Fibroblast of lung (primary cell): ENCODE measurements at places on chromosomes 3 and 15.

GRCh38 chr3:188518416-188518815 is 364.5 kb downstream of the LPP start:
- DNase-seq = no peak

- no peak for DNase-seq
Measured at GRCh38 chr3:145900056-145900829, 260.7 kb downstream of the PLOD2 start.

- DNase-seq = no peak
Measured at GRCh38 chr3:195595785-195596531, 12.2 kb upstream of the APOD start.

GRCh38 chr3:196546537-196546936 is 21.8 kb downstream of the WDR53 start:
- no peak for DNase-seq

DNA sequence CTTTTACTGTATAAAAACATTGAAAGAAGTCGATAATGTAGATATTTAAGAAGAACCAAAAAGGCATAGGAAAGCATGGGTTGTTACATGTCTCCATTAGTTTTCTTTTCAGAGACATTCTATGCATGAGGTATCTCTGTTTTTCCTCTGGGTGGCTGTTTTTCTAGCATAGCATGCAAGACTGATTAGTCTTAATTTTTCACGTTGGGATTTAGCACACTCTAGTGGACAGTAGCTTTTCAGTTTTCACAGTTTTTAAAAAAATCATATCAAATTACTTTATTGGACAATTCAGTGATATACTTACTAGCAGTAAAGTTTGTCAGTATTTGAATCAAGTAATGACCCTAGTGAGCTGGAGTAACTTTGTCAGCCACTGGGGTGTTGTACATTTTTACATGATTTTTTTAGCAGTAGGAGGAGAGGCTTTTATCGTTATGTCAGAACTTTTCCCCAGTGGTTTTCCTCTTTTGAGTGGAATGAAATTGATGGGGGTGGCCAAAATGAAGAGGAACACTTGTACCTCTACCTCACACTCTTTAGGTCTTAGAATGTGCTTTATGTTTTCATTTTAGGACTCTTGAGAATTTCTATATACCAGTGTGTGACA is 57.2 kb downstream of the SEC22A start:
- peak; percentile 44 for DNase-seq

GRCh38 chr3:177571944-177572315 is 374.6 kb upstream of the TBL1XR1 start:
- DNase-seq = no peak

DNA sequence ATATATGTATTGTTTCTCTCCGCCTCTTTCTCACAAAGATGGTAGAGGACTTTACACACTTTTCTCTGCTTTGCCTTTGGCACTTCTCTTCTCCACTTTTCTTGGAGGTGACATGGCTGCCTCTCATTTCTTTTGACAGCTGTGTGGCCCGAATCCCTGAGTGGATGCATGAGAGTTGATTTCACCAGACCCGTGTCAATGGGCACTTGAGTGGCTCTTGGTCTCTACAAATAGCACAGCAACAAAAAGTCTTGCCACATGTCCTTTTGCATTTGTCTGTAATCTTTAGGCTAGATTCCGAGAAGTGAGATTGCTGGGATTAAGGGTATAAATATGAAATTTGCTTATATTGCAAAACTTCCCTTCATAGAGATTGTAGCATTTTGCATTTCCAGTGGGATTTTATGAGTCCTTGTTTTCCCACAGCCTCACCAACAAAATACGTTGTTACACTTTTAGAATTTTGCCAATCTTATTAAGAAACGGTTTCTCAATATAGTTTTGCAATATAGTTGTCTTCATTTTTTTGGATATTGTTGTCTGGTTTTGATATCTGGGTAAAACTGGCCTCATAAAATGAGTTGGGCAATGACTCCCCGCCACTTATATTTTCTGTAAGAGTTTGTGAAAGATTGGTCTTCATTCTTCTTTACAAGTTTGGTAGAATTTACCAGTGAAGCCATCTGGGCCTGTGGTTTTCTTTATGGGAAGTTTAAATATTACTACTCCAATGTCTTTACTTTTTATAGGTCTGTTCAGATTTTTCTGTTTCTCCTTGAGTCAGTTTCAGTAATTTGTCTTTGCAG is 5.2 kb upstream of the TRPM1 start:
- no peak for DNase-seq

DNA sequence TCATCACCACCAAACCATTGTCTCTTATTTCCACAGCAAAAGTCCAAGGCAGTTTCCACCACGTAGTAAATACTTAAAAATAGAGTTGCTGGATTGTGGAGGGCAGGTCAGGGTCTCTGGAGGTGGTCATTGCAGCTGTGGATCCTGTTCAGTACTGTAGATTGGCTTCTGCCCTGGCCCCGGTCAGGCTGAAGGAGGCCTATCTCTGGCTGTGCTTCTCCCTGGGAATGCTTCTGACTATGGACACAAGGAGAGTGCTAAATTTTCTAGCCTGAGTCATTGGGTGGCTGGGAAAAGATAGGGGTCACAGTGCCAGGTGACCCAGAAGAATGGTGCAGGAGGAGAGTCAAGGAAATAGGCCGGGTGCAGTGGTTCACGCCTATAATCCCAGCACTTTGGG is 26.3 kb upstream of the GMPPB start:
- DNase-seq = no peak
